ENCODE measurements at places on chromosomes 5 and 9. TPM values are rescaled to one million over a fixed set of nuclear protein-coding genes. Genes with fewer than 3 reads are reported as not detected.

The CEP72 gene
- total RNA-seq: 11.8 TPM

The ZNF483 gene
- 1.0 TPM for total RNA-seq

The ACTBL2 gene
- not detected for total RNA-seq

The EGFLAM gene
- total RNA-seq: 0.26 TPM

The NRARP gene
- total RNA-seq: 4.6 TPM

The CSF2 gene
- total RNA-seq: 0.36 TPM

The BARHL1 gene
- total RNA-seq: not detected

The FAM221B gene
- total RNA-seq: not detected

The MEGF9 gene
- 26.3 TPM for total RNA-seq

The FOXD4L5 gene
- 0.11 TPM for total RNA-seq

The ARID3C gene
- total RNA-seq: not detected

The ISL1 gene
- not detected for total RNA-seq

The GFPT2 gene
- 62.8 TPM for total RNA-seq

The LECT2 gene
- total RNA-seq: not detected

The IFNA2 gene
- total RNA-seq: not detected

The UBAP1 gene
- total RNA-seq: 45.1 TPM

The OMD gene
- not detected for total RNA-seq

The BTNL3 gene
- total RNA-seq: not detected

The SLC46A2 gene
- total RNA-seq: not detected

The TNFSF15 gene
- 0.16 TPM for total RNA-seq

The CLPTM1L gene
- 169 TPM for total RNA-seq

The KLHL3 gene
- 0.28 TPM for total RNA-seq

The LHX6 gene
- 1.3 TPM for total RNA-seq

The TXNDC8 gene
- not detected for total RNA-seq

The FSTL4 gene
- 6.3 TPM for total RNA-seq

The GAPT gene
- total RNA-seq: not detected

The UBAP2 gene
- total RNA-seq: 45.8 TPM

The TPM2 gene
- total RNA-seq: 628 TPM

The TGFBR1 gene
- total RNA-seq: 61.1 TPM

The GARIN3 gene
- not detected for total RNA-seq

The NHP2 gene
- 384 TPM for total RNA-seq

The CCDC180 gene
- total RNA-seq: 0.38 TPM

The APBA1 gene
- total RNA-seq: 0.12 TPM

The HK3 gene
- total RNA-seq: not detected

The CXXC5 gene
- total RNA-seq: 20.3 TPM

The RNF183 gene
- not detected for total RNA-seq

The DIAPH1 gene
- total RNA-seq: 93.7 TPM

Measured in A549 treated with ZK216348 at 1 μM for 4 hours (cell line).